Right lung (tissue), 10 donors: ENCODE measurements at places on chromosomes 6 and 20. TPM values are rescaled to one million over a fixed set of nuclear protein-coding genes. Genes with fewer than 3 reads are reported as not detected.

Gene HLA-DQB2
- polyA plus RNA-seq, result 0.70 TPM

Gene FUCA2
- 54.5 TPM for polyA plus RNA-seq

Gene NKX2-4
- polyA plus RNA-seq, result not detected

Gene PDYN
- not detected for polyA plus RNA-seq

Gene DPPA5
- not detected for polyA plus RNA-seq

Gene DEFB124
- polyA plus RNA-seq, result 0.26 TPM

Gene TRIM15
- polyA plus RNA-seq, result not detected

Gene SASH1
- 28.7 TPM for polyA plus RNA-seq

Gene WFDC11
- not detected for polyA plus RNA-seq

GRCh38 chr6:38261626-38262025 lies 378.1 kb downstream of the BTBD9 start:
- no peak for DNase-seq

GRCh38 chr20:54539521-54540046 lies 64.2 kb downstream of the DOK5 start:
- DNase-seq, result no peak

DNA sequence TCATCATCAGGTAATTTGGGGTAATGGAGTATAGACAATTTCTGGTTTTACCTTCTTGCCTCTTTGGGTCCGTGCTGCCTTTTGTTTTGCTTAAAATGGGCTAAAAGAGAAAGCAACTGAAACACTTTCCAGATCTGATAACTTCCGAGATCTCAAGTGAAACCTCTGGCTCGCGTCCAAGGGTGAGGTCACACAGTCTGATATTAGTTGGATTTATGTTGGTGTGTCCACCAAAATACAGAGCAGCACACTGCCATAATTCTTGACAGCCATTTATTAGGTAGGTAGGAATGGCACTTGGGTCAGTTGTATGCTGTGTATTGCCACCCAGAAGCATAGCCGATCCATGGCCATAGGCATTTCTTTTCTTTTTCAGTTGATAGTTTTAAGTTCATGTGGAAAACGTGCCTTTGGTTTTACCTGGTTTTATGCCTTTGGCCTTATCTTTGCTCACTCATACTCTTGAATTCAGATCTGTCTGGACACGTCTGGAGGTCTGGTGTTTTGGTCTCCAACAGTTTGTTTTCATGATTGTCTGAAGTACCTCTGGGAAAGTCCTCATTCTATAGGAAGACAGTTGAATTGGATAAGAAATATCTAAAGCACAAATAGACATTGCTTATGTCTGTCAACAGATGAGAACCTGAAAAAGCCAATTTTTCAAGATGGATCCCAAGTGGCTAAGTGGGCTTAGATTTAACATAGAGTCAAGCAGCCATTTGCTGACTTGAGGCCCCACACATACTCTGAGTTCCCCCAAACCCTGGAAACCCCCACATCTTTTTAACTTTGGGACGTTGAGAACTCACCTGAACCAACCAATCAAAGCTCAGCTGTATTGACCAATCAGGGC lies 320.8 kb downstream of the SOX4 start:
- DNase-seq, result peak; percentile 56

GRCh38 chr6:111812060-111813038 lies 60.9 kb downstream of the FYN start:
- no peak for DNase-seq

GRCh38 chr6:169093770-169094551 lies 159.7 kb downstream of the THBS2 start:
- DNase-seq, result no peak

GRCh38 chr6:36970892-36971842 lies 14.8 kb downstream of the MTCH1 start:
- no peak for DNase-seq

- DNase-seq, result no peak
These were observed 19.9 kb downstream of the EZR start for GRCh38 chr6:158799051-158799792.

- DNase-seq, result no peak
These were observed 172.2 kb downstream of the AIG1 start for GRCh38 chr6:143232849-143233248.

- DNase-seq, result no peak
These were observed 362.6 kb downstream of the EPM2A start for GRCh38 chr6:145372671-145373151.

DNA sequence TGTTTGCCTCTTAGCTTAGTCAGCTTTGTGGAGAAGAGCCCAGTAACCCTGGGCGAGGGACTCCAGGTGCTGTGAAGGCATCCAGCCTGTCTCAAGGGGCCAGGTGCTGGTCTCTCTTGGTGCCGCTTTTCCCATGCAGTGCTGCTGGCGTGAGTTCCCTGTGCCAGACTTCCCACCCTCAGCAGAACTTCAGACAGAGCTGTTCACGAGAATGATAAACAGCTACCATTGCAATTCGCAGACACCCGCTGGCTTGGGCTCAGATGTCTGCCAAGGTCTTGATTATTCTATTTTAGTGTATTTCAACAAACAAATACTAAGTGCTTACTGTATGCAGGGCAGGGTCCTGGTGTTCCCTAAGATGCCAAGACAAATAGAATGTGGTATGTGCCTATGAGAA lies 57.7 kb downstream of the RNF217 start:
- DNase-seq, result no peak

DNA sequence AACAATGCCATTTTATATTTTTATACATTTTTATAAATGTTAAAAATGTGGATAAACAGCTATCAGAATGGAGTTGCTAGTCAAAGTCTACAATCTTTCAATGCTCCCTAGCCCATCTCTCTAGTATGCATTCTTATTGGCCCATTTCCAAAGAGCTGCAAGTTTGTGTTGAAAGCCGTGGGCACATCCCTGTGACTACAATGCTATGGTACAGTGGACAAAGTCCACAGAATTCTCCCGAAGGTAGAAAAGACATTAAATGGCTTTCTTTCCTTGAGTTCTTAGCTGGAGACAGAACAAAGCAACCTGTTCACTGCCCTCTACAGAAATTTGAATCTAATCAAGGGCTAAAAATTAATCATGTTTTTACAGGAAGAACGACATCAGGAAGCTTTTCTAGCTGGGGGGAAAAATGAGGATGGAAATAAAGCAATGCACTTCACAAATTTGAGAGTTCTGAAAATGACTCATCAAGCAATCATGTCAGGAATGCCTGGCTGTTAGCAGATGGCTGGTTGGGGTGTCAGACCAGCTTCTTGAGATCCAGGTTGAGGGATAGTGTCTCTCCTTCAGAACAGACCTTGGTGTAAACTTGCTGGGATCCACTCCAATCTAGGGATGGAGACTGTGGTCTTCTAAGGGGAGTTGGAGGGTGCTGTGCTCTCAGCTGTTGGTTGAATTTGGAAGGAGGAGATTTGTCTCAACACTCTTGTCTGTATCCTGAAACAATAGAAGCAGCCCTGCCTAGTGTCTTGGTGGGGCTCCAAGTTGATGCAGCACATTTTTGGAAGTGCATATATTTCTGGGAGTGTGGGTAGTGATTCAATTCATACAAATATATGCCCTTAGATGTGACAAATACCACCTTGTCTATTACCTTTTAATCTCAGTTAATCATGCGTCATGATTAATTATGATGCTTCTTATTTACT lies 143.4 kb upstream of the PHACTR1 start:
- no peak for DNase-seq

- DNase-seq, result no peak
These were observed 23.9 kb downstream of the THBS2 start for GRCh38 chr6:169229615-169230321.

DNA sequence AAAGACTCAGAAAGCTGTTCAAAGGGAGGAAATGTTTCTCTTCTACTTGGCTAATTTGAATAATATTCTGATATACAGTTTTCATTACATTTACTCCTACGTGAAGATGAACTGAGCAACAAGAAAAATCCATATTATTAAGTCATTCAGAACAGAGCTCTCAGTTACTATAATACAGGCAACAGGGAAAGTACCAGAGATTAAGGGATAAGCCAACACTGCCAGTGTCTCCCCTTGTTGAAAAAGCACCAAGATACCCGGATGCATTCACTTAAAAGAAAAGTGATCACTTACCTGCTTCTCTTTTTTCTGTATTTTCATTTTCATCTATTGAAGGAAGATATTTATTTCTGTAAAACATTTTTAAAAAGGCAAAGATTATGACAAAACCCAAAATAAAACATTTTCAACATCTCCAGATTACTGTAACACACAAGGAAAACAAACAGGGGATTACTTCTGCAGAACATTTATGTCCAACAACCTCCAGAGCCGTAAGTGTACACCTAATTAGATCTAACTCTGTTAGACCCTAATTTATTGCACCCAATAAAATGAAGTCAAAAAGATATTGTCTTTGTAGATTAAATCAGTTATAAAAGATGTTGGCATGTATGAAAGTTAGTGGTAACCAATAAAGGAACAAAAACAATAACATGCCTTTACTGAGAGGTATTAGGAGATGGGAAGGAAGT lies 67.0 kb downstream of the CHD6 start:
- DNase-seq, result no peak
